Heart left ventricle (tissue), 16 donors: ENCODE measurements at places on chromosomes 6 and 20. TPM values are rescaled to one million over a fixed set of nuclear protein-coding genes. Genes with fewer than 3 reads are reported as not detected.

DNA sequence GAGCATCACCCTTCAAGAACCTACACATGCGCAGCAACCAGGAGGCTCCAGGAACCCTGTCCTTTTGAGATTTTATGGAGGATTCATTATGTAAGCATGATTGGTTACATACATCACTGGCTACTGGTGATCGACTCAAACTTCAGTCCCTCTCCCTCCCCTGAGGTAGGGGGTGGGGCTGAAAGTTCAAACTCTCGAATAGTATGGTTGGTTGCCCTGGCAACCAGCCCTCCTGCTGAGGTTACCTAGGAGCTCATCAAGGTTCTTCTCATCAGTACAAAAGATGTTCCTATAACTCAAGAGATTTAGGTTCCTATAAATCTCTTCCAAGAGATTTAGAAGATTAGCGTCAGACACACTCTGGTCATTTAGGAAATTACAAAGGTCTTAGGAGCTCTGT lies 21.9 kb upstream of the ZSCAN9 start:
- H3K27ac ChIP-seq, result no peak overlapping the region
- no peak for DNase-seq
- no peaks in the 10 kb centered on the region for H3K36me3 ChIP-seq
- H3K4me3 ChIP-seq, result no peak overlapping the region

DNA sequence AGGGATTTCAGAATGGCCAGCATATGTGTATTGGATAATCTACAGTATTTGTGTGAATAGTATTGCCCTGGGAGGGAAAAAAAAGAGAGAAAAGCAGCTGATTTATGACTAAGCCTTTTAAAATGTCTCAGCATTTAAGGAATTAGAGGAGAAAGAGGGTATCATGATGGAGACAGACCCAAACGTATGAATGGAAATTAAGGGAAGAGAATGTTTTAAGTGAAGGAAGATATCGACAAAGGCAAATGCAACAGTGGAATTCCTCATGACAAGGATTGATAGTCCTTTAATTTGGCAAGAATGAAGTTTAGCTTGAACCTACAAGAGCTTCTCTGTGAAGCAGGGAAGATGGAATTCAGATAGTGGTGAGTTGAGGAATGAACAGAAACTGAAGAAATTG lies 367.3 kb upstream of the POU3F2 start:
- H3K27ac ChIP-seq, result no peak overlapping the region
- no peaks in the 10 kb centered on the region for H3K4me1 ChIP-seq
- DNase-seq, result no peak
- no peaks in the 10 kb centered on the region for H3K27me3 ChIP-seq

DNA sequence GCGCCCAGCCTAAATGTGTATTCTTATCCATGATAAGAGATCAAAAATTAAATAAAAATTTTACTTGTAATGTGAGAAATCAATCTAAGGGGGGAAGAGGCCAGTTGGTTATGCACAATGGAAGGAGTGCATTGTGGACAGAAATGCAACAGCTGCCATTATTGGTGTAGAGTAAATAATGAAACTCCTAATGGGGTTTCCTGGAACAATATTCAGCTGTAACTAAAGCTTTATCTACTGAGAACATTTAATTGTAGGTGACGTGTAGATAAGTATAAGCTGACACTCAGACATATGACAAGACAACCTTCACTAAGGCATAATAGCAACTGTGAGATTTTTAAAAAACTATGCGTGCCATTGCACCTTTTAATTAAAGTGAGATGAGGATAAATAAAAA lies 71.4 kb downstream of the CEP57L1 start:
- H3K27me3 ChIP-seq, result no peaks in the 10 kb centered on the region
- H3K4me1 ChIP-seq, result no peaks in the 10 kb centered on the region
- no peak for DNase-seq
- no peak overlapping the region for H3K4me3 ChIP-seq
- no peak overlapping the region for H3K27ac ChIP-seq

DNA sequence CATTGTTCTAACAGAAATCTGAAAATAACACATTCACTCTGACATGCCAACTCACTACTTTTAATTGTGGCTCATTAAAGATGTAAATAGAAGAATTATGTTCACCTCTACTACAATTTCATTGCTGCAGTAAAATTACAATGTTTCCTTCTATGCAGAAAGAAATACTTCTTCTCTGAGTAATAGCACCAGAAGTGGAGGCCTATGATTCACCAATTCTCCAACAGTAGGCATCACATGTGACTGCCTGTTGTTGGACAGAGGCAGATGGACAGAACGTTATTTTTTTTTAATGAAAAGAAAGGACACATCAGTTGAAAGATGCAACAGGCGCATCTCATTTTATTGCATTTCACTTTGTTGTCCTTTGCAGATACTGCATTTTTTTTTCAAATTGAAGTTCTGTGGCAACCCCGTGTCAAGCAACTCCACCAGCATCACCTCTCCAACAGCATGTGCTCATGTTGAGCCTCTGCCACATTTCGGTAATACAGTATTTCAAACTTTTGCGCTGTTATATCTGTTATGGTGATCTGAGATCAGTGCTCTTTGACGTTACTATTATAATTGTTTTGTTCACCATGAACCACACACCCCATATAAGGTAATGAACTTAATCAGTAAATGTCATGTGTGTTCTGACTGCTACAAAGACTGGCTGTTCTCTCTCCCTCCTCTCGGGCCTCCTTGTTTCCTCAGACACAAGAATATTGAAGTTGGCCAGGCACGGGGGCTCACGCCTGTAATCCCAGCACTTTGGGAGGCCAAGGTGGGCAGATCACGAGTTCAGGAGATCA lies 121.4 kb downstream of the ATXN1 start:
- H3K4me1 ChIP-seq, result peaks cover 3% of the 10 kb centered on the region
- H3K4me3 ChIP-seq, result no peak overlapping the region
- DNase-seq, result no peak
- H3K27me3 ChIP-seq, result no peaks in the 10 kb centered on the region

DNA sequence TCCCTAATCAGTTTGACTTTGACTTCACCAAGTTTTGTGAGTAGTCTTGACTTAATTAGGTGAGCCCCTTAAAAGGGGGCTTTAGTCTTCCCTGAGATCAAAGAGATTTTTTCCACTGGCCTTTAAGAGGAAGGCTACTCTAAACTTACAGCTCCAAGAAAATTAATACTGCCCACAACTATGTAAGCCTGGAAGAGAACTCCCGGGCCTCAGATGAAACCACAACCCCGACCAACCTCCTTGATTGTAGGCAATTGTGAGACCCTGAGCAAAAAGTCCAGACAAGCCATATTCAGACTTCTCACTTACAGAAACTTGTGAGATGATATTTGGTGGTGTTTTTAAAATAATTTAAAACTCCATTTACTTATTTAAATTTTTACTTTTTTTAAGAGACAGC lies 18.1 kb downstream of the SNX3 start:
- DNase-seq, result no peak
- H3K27ac ChIP-seq, result no peak overlapping the region
- H3K4me1 ChIP-seq, result no peaks in the 10 kb centered on the region
- no peaks in the 10 kb centered on the region for H3K36me3 ChIP-seq
- no peaks in the 10 kb centered on the region for H3K27me3 ChIP-seq
- H3K4me3 ChIP-seq, result no peak overlapping the region

DNA sequence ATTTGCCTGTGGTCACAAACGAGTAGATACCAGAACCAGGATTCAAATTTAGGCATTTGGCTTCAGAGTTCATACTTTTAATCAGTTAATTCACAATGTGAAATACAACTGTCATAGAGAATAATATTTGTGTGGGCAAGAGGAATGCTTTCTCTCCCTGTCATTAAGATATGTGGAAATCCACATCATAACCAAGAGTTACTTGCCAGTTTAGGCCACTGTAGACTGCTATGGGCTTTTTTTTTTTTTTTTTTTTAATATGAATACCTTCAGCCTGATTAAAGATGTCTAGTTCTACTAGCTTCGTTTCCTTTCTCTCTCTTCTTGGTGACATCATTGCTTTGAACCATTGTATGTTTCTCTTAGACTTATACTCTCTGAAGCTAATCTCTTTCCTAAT lies 244.9 kb downstream of the ZFAND3 start:
- DNase-seq, result no peak
- peaks cover 10% of the 10 kb centered on the region for H3K4me1 ChIP-seq
- H3K4me3 ChIP-seq, result no peak overlapping the region
- H3K27me3 ChIP-seq, result no peaks in the 10 kb centered on the region
- peaks cover 19% of the 10 kb centered on the region for H3K36me3 ChIP-seq
- no peak overlapping the region for H3K27ac ChIP-seq

FAM209B gene
- polyA plus RNA-seq, result 0.50 TPM
